ENCODE measurements at places on chromosomes 1 and 21. TPM values are rescaled to one million over a fixed set of nuclear protein-coding genes. Genes with fewer than 3 reads are reported as not detected.

DNA sequence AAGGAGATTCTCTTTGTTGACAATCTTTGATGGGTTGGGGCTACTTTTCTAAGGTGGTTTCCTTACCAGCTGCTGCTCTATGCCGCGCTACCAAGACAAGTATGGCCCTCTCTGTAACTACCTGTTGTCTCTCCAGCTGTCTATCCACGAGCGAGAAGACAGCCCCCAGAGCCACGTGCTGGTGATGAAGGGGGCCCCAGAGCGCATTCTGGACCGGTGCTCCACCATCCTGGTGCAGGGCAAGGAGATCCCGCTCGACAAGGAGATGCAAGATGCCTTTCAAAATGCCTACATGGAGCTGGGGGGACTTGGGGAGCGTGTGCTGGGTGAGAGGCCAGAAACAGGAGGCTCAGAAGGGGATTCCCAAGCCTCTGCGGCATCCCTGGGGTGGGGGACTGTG, 14.4 kb downstream of the ATP1A2 start:
- DNase-seq, result no peak

GRCh38 chr21:35102488-35103371, 53.6 kb upstream of the RUNX1 start:
- no peak for DNase-seq

CNR2 gene
- total RNA-seq, result not detected

DNA sequence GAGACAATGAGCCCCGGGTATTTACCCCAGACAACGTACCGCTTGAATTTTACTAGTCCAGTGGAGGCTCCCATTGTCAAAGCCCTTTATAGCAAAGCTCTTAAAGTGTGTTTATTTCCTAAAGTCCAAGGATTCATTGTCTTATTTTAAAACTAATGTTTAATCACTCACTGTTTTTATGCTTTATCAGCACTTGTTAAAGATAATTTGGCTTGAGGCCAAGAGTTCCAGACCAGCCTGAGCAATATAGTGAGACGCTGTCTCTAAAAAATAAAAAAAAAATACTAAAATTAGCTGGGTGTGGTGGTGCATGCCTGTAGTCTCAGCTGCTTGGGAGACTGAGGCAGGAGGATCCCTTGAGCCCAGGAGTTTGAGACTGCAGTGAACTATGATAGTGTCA, 202.8 kb downstream of the RYR2 start:
- no peak for DNase-seq

DNA sequence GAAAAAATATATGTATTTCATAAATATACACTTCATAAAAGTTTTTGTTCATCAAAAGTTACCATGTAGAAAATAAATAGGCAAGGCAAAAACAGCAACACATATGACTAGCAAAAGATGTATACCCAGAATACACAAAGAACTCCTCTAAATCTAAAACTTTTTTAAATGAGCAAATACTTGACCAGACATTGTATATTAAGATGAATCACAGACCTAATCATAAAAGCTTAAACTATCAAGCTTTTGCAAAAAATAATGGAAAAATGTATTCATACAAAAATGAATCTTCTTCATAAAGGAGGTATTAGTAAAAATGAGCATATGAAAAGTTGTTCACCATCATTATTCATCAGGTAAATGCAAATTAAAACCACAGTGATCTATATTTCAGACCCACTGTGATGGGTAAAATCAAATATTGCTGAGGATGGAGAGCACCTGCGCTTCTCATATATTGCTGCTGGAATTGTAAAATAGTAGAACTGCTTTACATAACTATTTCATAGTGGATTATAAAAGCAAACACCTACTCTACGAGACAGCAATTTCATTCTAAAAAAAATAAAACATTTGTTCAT, 78.3 kb upstream of the RGS1 start:
- no peak for DNase-seq

- DNase-seq, result no peak
Measured at GRCh38 chr21:46402421-46402820, 56.3 kb upstream of the DIP2A start.

All from vagina (tissue), 2 donors.